ENCODE measurements at places on chromosomes 6 and 20.
A peak's percentile ranks its signal among the peaks of the same experiment; 100 is the strongest.

DNA sequence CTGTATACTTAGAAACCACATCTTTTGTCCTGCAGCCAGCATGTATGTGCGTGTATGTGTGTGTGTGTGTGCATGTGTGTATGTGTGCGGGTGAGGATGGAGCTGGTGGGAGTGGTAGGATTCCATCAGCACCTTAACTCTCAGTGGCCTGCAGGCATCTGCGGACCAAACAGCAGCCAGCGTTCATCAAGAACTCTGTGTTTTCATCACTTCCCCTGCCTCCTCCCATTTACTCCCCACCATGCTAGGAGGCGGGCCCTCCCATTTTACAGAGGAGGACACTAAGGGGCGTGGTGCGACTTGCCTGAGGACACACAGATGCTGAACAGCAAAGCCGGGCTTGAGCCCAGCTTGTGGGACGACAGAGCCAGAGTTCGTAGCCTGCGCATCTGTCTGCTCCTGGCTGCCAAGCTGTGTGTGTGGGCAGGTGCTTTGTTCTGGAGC lies 8.9 kb downstream of the VSTM2L start:
- peak; percentile 39 for DNase-seq

DNA sequence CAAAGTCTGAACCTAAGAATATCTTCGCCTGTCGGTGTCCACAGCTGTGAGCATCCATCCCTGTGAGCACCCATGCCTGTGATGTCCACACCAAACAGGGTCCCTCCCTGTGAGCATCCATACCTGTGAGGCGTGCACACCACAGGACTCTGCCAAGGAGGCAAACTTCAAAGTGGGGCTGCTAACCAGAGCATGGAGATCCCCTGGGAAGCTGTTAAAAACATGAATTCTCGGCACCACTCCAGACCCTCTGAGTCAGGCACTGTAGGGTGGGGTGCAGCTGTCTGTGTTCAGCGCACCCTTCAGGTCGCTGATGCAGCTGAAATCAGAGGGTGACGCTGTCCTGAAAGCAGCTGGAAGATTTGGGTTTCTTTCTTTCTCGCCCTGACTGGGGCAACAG lies 85.4 kb upstream of the NXT1 start:
- DNase-seq, result no peak

- no peak for DNase-seq
Observed at GRCh38 chr20:34355427-34355826, 7.6 kb upstream of the ITCH start.

GRCh38 chr20:11222243-11222642 lies 548.4 kb upstream of the JAG1 start:
- no peak for DNase-seq

GRCh38 chr6:35177596-35177995 lies 36.2 kb upstream of the SCUBE3 start:
- DNase-seq, result no peak

All from HCEC 1CT (cell line).